ENCODE measurements at places on chromosomes 5 and 9.
A peak's percentile ranks its signal among the peaks of the same experiment; 100 is the strongest.

DNA sequence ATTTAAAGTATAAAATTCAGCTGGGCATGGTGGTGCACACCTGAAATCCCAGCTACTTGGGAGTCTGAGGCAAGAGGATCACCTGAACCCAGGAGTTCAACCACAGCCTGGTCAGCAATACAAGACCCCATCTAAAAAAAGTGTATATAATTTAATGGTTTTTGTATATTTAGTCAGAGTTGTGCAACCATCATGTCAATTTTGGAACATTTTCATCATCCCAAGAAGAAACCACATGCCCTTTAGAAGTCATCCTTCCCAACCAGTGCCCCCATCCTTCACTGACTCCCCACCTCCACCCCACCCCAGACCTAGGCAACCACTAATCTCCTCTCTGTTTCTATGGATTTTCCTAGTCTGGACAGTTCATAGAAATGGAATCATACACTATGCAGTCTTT lies 18.8 kb upstream of the TEK start:
- no peak for DNase-seq

GRCh38 chr9:109512170-109512756 lies 14.2 kb upstream of the PTPN3 start:
- DNase-seq = no peak

- no peak for DNase-seq
Measured at GRCh38 chr9:3215658-3216057, 310.1 kb downstream of the RFX3 start.

- no peak for DNase-seq
Measured at GRCh38 chr9:98632839-98633238, 75.9 kb downstream of the GABBR2 start.

DNA sequence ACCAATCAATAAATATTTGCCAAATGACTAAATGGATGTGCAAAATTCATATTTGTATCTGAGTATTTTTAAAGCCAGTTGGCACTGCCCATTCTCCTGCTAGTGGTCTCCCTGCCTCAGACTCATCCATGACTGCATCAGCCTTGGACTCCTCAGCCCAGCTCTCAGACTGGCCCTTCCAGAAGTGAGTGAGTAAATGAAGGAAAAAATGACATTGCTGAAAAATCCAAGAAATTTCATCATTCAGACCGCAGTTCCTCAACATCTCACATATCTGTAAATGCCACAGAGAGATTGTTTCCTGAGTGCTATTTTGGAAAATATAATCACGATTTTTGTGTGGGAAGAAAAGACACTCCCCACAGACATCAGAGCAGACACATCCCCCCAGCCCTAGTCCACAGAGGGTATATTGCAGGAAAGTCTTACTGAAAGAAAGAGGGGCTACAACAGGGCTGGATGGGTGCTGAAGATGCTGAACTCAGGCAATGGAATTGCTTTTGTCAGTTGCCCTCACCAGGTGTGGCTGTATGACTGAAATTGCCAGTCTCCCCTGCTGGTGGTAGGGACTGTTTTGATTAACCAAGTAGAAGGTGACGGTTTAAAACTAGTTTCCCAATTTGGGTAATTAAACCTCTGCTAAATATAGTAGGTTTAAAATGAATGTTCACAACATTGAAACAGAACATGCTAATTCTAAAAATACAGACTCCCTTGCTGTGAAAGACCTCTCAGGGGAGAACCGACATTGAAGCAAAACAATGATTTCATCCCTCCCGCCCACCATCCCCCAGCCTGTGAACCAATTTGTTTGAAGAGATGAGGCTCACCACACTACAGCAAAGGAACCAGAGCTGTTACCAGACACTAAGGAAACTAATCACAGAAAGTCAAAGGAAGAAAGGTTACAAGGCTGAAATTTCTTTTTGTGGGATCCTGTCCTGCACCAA lies 158.8 kb downstream of the DEPDC1B start:
- DNase-seq = no peak

DNA sequence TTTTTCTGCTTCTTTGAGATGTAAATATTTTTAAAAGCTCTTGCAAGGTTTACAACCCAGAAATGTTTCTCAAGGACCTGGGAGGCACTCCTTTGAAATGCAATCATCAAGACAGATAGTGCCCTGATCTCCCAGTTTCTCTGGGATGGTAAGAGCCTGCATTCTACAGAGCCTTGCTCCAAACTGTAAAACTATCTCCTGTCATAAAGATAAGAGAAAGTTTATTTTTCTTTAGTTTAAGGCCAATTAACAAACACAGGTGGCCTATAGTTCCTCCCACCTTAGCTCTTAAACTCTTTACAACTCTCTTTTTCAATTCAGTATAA lies 1231.1 kb upstream of the NUDT12 start:
- no peak for DNase-seq

DNA sequence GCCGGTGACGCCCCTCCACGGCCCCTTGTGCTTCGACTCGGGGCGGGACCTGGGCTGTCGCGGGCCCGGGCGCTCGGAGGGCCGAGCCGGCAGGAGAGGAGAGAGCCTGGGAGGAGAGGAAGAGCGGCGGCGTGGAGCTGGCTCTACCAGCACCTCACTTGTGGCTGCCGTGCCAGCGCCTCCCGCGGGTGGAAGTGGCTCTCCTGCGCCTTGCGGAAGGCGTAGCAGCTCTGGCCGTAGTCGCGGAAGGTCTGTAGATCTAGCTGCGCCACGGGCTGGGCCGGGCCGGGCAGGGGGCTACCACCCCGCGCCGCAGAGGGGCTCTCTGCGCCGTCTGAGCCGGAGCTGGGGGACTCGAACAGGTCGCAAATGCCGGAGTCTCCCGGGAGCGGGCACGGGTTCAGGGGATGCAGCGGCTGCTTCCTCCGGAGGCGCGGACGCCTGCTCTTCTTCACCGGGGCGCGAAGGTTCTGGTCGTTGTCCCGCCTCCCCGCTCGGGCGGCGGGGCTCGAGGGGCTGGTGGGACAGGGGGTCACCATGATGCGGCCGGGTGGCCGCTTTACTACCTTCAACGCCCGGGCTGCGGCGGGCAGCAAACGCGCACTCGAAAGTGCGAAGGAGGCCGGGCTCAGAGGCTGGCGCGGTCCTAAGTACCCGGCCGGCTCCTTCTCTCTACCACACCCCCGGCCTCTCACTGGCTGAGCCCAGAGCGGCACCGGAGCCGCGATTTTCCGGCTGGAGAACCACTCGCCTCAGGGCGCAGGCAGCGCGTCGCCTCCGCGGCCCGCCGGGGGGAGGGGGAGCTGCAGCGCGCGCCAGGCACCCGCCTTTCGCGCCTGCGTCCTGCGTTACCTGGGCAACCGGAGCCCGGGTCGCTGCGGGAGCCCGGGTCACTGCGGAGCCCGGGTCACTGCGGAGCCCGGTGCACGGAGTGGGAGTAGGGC lies at the start of gene CCNO:
Gene CCNO, minus strand, starts transcription at position 624 of the 944 bp plus-strand sequence. Its CDS starts 85 bp downstream, at position 539.
- DNase-seq = no peak

DNA sequence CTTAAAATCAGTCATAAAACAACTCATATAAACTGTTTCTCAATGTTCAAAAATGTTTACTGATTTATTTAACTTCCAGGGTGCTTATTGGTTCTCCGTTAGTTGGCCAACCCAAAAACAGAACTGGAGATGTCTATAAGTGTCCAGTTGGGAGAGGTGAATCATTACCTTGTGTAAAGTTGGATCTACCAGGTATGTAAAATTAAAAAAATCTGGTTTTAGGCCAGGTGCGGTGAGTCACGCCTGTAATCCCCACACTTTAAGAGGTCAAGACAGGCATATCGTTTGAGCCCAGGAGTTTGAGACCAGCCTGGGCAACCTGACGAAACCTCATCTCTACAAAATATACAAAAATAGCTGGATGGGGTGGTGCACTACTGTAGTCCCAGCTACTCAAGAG lies 73.7 kb downstream of the ITGA1 start:
- DNase-seq = peak; percentile 15

DNA sequence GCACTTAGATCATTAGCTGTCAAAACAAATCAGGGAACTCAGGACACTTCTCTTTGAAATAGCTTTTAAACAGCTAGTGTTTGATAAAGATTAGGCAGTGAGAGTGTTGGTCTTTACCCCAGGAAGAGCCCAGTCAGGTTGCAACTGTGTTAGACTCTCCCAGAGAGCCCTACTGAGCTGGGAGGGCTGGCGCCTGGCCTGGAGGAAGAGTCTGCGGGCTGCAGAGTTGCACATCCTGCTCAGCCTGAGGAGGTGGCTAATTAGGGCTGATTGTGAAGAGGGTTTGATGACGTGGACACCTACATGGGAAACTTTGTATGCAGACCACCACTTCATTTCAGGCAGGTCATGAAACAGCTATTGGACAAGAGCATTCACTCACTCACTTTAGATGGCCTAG lies 112.0 kb downstream of the TMEM174 start:
- DNase-seq = no peak

DNA sequence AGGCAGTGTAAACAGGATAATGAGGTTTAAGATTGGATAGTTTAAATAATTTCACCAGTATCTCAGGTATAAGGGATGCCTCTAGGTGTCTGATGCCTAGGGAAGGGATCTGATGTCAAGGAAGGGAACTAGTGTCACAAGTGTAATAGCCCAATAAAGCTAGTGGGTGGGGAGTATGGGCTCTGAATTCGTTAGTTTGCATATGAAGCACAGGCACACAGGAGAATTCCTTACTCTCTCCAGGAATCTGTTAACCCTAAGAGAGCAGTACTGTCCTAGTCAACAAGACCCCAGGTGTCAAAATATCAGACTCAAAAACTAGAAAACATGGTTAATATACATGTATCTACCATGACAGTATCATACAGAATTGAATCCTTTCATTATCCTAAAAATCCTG lies 352.5 kb upstream of the CYLC2 start:
- DNase-seq = no peak

- no peak for DNase-seq
Measured at GRCh38 chr9:89352874-89353649, 34.8 kb downstream of the SECISBP2 start.

DNA sequence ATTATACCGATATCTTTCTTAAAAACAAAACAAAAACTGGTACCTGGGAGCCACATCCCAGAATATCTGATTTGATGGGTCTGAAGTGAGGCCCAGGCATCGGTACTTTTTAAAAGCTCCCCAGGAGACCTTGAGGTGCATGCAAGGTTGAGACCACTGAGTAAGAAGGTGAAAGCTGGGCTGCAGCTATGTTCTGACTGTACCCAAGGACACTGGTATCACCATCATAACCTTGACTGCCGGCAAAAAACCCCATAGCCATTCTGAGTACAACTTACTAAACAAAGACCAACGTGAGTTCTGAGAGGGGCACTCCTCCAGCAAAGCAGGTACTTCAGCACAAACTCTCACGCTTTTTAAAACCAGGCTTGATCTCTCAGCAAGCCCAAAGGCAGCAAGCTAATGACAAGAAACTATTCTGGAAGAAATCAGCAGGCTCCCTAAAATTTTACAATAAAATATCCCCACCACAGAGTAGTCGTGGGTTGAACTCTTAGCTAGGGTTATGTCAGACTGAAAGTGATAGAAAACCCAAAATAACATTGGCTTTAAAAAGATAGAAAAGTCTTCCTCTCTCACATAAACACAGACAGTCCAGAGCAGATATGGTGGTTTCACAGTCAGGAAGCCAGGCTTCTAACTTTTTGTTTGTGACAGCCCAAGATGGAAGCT lies 263.9 kb downstream of the SAXO1 start:
- no peak for DNase-seq

DNA sequence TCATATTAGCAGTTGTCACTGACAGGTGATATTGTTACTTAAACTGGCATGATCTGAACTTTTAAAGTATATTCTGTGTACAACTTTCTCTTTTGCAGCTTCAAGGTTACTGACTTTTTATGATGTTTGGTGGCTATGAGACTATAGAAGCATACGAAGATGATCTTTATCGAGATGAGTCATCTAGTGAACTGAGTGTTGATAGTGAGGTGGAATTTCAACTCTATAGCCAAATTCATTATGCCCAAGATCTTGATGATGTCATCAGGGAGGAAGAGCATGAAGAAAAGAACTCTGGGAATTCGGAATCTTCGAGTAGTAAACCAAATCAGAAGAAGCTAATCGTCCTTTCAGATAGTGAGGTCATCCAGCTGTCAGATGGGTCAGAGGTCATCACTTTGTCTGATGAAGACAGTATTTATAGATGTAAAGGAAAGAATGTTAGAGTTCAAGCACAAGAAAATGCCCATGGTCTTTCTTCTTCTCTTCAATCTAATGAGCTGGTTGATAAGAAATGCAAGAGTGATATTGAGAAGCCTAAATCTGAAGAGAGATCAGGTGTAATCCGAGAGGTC lies 5.9 kb downstream of the ZCCHC7 start:
- no peak for DNase-seq

- DNase-seq = no peak
Measured at GRCh38 chr5:32786311-32786710, 75.2 kb downstream of the NPR3 start.

DNA sequence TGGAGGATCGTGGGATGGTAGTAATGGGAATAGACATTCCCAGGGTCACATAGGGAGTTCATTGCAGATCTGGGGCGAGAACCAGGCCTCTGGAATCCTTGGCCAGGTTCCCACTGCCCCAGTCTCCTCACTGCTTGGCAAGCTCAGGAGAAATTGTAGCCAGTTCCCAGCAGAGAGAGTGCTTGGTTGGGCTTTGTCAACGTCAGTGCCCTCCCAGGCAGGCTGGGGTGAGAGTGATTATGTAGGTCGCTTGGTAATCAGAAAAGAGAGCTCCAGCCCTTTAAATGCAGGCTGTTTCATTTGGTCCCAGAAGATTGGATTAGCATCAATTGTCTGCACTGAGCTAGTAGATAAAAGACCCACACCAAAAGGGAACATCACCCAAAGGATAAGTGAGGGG lies 51.8 kb upstream of the GALNT10 start:
- no peak for DNase-seq

GRCh38 chr5:88889189-88890069 lies 6.4 kb upstream of the MEF2C start:
- DNase-seq = no peak

DNA sequence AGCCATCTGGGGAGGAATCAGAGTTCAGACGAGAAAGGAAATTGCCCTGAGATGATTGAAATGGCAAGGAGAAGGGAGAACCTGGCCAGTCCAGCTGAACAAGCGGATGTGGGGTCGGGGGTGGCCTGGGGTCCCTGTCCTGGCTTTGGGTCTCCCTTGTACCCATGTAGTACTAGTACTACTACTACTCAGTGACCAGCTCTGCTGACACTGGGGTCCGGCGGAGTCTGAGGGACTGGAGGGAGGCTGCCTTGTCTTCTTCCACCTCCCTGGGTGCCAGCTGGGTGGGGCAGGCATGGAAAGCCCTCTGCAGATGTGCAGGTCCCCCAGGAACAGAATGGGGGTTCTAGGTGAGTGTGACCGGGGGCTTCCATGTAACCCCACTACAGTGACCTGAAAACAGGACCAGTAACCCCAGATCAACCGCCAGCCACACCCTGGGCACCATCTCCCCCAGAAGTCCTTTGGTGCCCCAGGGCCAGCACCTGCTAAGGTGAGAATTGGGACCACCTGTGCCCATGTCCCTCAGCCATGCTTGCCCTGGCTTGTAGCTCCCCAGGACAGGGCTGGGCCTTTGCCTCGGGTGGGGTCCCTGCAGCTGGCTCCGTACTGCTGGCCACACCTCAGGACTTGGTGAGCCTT lies 89.1 kb upstream of the COL5A1 start:
- no peak for DNase-seq

DNA sequence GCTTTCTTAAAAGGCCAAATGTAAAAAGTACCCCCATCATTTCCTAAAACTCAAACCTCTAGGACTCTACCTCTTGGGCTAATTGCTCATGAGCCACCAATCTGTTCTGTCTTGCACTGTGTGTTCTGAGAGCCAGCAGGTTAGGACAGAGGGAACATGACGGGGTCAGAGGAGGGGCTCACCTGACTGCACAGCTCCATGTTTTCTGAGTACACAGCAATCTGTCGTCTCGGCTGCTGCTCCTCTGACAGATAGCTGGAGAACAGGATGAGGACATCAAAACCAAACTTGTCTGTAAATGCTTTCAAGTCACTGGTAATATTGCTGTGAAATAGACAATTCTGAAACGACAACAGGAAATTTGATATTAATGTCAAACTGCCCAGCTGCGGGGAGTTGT lies 50.9 kb upstream of the PCA3 start:
- no peak for DNase-seq
